NCI-H187 treated with DMSO at 0.1 percent for 48 hours (cell line): ENCODE measurements at places on chromosomes 2 and 18.

DNA sequence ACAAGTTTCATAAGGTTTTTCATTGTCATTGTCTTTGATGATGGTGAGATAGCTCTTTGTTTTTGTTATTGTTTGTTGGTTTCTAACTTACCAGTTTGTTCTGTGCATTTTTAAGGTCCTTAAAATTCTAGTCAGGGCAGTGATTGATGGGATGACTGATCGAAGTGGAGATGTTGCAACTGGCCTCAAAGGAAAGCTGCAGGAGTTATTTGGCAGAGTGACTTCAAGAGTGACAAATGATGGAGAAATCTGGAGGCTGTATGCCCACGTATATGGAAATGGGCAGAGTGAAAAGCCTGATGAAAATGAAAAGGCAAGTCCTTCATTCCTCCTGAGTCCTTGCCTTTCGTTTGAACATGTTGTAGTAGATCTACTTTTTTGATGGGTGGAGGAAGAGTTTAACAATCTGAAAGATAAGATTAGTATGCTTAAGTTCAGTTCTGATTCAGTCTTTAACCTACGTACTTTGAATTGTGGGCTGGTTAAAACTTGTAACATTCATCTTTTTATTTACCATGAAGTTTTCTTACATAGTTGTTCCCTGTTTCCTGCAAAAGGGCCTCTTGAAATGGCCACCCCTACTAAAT lies 135.8 kb upstream of the LTBP1 start:
- DNase-seq = no peak

DNA sequence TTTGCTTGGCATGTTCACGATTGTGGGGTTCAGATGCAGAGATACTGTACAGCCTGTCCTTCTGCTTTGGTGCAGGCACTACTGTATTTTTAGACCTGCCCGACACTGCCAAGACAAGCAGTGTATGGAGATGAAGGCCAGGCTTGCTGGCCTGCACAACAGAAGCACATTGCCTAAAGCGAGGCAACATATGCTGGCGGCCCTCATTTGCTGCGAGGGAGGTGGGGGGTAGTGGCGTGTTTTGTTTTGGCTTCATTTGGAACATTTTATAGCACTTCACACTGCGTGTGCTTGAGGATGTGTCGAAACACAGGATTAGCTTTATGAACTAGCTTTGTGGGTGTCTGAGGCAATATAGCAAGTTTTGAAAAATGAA lies 27.0 kb downstream of the TMEM182 start:
- no peak for DNase-seq

GRCh38 chr2:167287212-167287611 lies 398.9 kb downstream of the XIRP2 start:
- no peak for DNase-seq

- no peak for DNase-seq
Observed at GRCh38 chr18:45155526-45155925, 459.8 kb upstream of the SLC14A2 start.

DNA sequence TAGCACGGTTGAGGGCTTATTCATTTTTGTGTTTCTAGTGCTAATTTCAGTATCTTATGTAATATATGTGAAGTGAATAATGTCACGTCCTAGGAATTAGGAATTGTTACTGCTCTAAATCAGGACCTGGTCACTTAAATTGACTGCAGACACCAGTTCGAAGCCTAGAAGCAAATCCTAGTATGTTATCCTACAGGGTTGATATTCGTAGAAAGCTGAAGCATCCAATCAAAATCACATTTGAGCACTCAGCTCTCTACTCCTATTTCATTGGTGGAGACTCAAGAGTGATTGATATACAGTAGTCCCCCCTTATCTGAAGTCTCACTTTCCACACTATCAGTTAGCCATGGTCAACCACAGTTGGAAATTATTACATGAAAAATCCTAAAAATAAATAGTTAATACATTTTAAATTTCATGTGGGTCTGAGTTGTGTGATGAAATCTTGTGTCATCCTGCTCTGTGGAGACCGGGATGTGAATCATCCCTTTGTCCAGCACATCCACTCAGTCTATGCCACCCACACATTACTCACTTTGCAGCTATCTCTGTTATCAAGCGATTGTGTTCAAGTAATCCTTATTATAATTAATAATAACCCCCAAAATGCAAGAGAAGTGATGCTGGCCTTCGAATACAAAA lies 35.2 kb upstream of the SCN9A start:
- no peak for DNase-seq

DNA sequence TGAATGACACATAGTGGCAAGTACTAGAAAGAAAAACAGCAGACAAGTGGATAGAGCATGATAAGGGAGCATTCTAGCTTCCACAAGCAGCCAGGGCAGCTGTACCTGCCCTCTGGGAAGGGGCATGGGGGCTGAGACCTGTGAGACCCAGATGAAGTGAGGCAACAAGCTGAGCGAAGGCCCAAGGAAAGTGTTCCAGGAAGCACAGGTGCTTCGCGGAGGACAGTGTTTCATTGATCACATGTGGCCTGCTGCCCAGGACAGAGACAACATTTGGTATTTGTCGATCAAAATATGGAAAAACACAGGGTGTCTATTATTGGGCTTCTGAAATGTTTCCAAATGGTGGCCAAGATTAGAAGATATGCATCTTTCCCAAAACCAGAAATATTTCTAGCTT lies 149.1 kb downstream of the ZNF516 start:
- no peak for DNase-seq

- DNase-seq = no peak
Observed at GRCh38 chr2:112915300-112916144, 4.6 kb downstream of the IL37 start.
